ENCODE measurements at places on chromosomes 1 and 21.

- DNase-seq: no peak
Observed at GRCh38 chr1:16017461-16018303, at the start of gene HSPB7. Gene HSPB7, minus strand, starts transcription at chr1:16018043. Its CDS starts 80 bp downstream, at chr1:16017963.

DNA sequence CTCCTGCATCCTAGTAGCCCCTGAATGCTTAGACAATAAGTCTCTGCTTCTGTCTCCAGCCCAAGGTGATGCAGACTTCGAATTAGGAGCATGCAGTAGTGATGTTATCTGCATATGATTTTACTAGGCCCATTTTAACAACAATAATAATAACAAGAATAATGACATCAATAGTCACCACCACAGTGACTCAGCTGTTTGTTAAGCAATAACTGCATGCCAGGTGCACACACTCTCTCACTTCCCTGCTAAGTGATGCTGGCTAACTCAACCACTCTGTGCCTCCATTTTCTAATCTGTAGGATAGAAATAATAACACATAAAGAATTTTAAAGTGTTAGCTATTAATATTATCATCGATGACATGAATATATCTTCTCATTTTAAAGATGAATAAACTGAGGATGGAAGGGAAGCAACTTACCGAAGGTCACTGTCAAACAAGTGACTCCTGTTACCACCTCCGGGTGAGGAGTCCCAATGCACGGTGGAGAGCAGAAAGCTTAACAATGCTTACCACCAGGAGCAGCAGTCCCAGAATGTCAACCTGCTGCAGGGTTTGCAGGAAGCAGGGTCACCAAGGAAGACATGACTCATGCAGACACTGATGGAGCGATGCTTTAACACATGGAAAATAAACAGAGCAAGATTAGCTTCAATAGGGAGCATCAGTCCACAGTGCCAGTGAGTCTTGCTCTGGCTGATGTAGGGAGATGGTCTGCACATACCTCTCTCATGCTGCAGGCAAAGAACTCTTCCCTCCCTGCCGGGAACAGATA lies 290.2 kb downstream of the SPATA17 start:
- no peak for DNase-seq

DNA sequence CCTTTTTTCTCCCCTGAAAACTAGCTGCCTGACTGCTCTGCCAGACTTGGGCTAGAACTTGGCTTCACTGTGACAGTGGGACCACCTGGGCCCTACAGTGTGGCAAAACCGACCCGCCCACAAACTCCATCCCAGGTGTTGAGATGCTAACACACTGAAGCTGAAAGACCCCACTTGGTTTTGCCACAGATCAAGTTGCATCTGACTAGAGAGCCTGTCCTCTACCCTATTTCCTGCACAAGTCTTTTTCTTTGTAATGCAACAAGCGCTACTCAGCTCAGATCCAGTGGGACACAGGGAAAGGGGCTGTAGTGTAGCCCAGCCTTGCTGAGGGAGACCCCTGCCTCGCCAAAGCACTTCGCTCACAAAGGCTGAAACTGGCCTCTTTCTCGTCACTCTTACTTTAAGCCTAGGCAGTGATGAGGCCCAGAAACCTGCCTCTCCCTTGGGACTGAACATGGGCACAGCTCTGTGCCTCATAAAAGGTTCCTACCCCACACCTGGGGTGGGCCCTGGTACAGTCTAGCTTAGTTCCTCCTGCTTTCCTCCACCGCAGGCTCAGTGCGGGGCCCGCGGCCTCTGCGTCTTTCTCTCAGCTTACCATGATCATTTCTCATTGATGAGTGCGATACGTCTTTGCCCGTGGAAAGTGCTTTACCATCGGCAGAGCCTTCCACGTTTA lies 9.7 kb downstream of the ALPL start:
- no peak for DNase-seq

DNA sequence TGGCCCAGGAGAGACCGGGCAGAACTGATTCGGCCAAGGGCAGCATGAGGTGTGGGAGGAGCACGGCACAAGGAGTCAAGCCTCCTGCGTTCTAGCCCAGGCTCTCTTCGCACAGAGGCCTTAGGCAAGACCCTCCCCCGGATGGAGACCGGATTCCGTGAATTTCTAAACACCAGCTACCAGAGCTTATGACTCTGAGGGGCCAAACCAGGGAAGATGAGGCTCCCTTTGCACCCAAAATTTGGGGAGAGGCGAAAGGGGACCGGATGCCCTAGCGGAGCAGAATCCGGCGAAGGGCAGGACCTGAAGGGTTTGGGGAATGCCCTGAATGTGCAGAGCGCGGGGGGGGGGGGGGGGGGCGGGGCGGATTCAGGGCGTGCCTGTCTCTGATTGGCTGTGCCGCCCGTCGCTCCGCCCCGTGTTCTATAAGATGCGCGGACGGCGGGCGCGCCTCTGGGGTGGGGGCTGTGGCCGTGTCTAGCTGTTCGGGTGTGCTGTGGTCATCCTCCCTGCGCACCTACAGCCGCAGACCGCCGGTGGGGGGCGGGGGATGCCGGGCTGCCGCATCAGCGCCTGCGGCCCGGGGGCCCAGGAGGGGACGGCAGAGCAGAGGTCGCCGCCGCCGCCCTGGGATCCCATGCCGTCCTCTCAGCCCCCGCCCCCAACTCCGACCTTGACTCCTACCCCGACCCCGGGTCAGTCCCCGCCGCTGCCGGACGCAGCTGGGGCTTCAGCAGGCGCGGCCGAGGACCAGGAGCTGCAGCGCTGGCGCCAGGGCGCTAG lies at the start of gene TRNP1:
Gene TRNP1, plus strand, starts transcription at position 456 of the 783 bp plus-strand sequence. Its CDS starts 95 bp downstream, at position 551.
- DNase-seq: peak; percentile 57

GRCh38 chr1:26981146-26981846 lies 12.2 kb upstream of the TRNP1 start:
- DNase-seq: no peak

DNA sequence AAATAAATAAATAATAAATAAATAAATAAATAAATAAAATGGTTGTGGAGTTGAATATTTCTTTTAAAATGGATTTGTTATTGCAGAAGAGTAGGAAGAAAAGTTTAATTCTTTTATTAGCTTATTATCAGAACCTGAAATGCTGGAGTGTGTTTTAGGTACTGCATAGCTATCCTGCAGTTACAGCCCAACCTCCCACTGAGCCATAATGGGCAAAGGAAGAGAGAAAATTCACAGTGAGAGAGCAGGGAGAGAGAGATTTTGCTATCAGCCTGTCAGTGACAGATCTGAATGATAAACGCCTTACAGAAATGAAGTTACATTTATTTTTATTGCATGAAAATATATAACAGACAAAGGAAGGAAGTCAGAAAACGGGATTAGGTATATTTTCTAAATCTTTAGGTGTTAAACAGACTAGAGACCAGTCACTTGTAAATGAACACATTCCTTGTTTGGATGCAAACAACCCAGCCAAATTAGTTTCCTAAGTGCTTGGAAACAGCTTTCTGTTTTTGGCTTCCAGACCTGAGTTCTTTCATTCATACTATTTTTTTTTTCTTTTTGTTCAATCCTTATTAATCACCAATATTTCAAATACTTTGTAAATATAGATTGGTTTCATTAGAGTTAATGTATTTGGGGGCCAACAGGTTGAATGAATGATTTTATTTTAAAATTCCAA lies 425.3 kb downstream of the USP25 start:
- no peak for DNase-seq

- no peak for DNase-seq
Observed at GRCh38 chr1:183810121-183810520, 5.2 kb downstream of the RGL1 start.

GRCh38 chr1:68346188-68346808 lies 103.5 kb downstream of the RPE65 start:
- no peak for DNase-seq

GRCh38 chr1:151982300-151983005 lies 11.2 kb downstream of the S100A10 start:
- DNase-seq: no peak

- no peak for DNase-seq
Observed at GRCh38 chr1:246875041-246876026, 56.4 kb downstream of the AHCTF1 start.

DNA sequence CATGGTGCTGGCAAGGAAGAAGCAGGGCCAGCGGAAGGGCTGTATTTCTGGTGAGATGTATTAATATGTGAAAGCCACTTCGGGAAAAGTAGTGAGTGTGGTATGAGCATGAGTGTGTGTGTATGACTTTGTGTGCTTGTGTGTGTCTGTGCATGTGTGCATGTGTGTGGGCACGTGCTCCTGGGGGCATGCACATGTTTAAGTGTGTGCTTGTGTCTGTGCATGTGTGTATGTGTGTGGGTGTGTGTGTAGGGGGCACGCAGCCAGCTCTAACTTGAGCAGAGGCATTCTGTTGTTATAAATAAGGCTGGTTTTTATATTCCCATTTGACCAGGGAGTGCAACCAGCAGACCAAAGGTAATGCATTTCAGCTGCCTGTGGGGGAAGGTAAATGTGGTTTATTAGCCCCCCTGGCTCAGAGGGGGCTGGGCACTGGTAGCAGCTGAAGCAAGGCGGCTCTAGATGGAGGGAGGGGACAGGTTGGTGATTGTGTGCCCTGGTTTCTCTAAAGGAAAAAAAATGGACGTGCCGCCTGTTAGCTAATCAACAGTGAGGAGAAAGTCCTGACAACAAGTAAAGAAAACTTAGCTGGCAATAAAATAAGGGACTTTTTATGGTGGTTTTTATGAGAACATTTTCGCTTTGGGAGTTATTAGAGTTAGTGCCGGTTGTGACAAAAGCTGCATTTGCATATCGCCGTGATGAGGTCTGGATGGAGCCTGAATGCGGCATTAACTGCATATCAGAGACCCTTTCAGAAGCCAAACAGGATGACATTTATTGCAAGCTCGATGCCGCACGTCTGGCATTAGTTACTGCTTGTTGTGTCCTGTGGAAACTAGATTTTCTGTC lies 180.1 kb downstream of the CAMTA1 start:
- no peak for DNase-seq

GRCh38 chr1:177286396-177286795 lies 115.6 kb downstream of the BRINP2 start:
- no peak for DNase-seq

- peak; percentile 74 for DNase-seq
Observed at GRCh38 chr1:110554871-110555801, 36.2 kb upstream of the KCNA10 start.

- no peak for DNase-seq
Observed at GRCh38 chr1:18309552-18310155, 171.1 kb upstream of the KLHDC7A start.

GRCh38 chr1:234478152-234478480 lies 863 bp downstream of the TARBP1 start:
- no peak for DNase-seq

DNA sequence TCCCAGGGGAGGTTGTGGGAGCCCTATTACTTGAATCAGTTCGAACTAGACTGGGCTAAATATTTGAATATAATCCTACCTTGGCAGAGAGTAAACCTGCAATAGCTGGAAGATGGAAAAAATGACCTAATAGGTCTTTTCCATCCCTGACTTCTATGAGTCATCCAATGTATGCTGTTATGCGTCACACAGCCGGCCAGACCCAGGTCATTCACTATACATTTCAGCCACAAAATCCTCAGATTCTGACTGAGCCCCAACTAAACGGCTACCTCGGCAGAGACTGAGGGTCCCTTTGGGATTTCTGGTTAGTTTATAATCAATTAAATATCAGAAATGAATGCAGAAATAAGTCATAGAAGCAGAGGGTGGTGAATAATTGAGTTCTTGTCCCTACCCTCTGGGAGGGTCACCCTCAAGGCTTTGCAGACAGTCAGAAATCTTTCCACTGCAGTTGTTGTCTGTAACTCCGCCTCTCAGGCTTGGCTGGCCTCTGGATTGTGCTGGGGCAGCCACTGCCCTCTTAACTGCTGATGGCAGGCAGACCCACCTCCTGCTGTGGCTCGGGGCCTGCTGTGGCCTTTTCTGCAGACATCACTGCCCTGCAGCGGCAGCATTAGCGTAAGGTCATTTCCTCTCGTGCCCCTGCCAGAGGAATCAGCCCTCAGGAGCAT lies 240.5 kb downstream of the TGFB2 start:
- no peak for DNase-seq

DNA sequence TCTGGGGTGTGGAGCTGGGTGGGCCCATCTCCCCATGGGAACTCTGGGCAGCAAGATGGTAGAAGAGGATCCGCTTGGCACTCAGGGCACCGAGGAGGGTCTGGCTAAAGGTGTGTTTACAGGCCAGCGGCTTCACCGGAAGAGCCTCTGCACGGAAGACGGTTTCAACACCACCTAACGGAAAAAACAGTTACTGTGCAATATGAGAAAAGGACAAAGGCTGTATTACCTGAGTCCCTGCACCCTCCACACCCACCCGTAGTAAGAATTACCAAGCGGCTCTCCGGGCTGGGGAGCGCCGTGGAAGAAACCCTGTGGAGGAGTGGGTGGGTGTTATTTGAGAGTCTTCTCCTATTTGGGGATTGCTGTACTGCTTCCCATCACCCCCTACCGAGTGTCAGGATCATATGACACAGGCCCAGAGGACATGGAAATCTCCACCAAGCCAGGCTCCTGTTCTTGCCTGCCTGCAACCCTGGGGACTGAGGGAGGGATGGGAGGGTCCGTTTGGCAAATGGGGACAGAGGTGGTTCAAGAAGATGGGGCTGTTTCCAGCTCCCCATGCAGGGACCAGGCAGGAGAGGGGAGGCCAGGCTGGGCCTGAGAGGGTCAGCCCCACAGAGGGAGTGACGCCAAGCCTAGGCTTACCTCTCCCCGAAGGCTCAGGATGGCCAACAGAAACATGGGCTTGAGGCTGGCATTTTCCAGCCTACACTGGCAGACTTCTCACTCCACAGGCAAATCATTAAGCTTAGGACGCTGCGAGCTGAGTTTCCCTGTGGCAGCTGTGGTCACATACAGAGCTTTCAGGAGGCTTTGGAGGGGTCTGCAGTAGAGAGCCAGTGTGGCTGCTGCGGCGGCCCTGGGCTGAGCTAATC lies 203.5 kb upstream of the TMEM51 start:
- peak; percentile 31 for DNase-seq

- DNase-seq: no peak
Observed at GRCh38 chr1:86926883-86927282, 12.4 kb downstream of the HS2ST1 start.

- no peak for DNase-seq
Observed at GRCh38 chr1:27153549-27153886, 1.4 kb downstream of the SLC9A1 start.

- DNase-seq: no peak
Observed at GRCh38 chr21:44962403-44962966, 22.7 kb downstream of the SLX9 start.

- no peak for DNase-seq
Observed at GRCh38 chr1:116764466-116764898, 10.3 kb downstream of the CD2 start.

- DNase-seq: no peak
Observed at GRCh38 chr1:225572422-225572821, 80.5 kb downstream of the ENAH start.

GRCh38 chr1:206471415-206471801 lies 1.1 kb downstream of the IKBKE start:
- DNase-seq: no peak

DNA sequence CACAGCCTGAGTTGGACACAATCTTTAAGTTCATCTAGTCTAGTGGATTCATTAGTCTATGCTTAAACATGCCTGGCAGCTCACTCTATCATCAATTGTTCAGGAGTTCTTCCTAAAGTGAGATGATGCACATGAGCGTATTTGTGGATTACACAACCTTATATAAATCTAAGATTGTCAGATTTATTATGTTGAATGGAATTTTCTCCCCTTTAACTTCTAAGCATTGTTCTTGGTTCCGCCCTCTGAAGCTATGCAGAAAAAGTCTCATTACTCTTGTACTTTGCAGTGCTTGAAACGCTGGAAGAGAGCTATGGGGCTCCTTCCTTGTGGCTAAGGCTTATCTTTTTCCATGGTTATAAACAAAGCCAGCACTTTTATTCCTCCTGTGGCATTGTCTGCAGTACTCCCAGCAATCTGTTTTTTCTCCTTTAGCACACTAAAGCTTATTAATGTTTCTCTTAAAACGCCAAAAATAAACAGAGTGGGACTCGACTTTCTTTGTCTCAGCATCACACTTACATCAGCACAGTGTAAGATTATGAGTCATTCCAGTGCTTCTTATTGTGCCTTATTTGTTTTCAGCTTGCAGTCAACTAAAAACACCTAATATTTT lies 316.8 kb upstream of the CAMK1G start:
- DNase-seq: no peak

Measured in substantia nigra (tissue), 51 donors.